Renal cortex interstitium (tissue), 15 donors: ENCODE measurements at places on chromosomes 1 and 21.

GRCh38 chr1:34188418-34188817 is 11.7 kb downstream of the C1orf94 start:
- DNase-seq = no peak

- no peak for DNase-seq
Measured at GRCh38 chr1:6365047-6365446, 28.5 kb downstream of the ACOT7 start.

DNA sequence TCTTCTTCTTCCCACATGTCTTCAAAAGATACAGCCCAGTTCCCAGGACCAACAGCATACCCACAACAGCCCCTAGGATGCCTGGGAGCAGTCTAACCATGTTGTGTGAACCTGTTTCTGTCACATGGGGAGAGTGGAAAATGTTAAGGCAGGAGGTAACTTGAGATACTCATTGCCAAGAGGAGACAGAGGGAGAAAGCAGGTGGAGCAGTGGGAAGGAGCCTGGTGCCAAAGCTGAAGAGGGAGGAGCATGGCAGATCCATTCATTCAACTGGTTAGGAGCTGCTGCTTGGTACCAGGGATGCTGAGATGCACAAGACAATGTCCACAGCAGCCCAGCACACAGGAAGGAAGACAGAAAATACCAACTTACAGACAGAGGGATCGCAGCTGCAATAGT is 149.8 kb upstream of the ETV3 start:
- DNase-seq = no peak

DNA sequence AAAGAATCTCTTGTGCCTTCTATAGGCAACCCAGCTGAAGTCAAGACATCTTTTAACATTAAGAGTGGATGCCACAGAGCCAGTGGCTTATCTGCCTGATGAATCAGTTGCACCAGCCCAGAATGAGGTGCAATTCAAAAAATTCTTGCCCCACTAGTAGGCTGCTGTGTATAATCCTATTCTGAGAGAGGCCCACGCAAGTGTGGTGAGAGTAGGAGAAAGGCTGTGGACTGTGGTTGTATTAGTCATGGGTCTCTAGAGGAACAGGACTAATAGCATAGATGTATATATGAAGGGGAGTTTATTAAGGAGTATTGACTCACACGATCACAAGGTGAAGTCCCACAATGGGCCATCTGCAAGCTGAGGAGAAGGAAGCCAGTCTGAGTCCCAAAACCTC is 216.4 kb downstream of the LTN1 start:
- no peak for DNase-seq
